NCI-H2171 treated with DMSO at 0.1 percent for 48 hours (cell line): ENCODE measurements at places on chromosomes 3 and 15.

- no peak for DNase-seq
Observed at GRCh38 chr15:38085931-38086568, 151.6 kb downstream of the TMCO5A start.

DNA sequence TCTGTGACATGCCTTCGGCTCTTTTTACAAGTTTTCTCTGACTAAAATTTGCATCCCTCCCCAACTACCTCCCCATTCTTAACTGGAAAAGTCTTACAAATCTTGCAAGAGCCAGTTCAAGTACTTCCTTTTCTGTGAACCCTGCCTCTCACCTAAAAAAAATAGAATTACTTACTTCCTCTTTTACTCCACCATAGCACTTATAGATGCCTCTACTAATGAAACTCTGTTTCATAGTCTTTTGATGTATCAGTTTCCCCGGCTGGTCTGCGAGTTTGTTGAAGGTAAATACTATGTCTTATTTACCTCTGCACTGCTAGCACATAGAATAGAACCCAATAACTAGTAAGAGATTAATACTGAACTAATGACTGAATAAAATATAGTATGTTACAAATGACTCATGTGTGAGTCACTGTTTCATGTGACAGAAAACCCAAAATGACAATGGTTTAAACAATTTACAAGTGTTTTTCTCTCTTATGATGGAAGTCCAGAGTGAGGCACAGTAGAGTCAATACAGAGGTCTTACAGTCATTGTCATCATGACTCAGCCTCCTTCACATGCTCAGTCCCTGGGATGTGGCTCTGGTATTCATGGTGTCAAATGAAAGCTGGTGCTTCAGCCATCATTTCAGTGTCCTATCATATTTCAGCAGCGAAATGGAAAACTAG is 393.5 kb downstream of the RSL24D1 start:
- no peak for DNase-seq

DNA sequence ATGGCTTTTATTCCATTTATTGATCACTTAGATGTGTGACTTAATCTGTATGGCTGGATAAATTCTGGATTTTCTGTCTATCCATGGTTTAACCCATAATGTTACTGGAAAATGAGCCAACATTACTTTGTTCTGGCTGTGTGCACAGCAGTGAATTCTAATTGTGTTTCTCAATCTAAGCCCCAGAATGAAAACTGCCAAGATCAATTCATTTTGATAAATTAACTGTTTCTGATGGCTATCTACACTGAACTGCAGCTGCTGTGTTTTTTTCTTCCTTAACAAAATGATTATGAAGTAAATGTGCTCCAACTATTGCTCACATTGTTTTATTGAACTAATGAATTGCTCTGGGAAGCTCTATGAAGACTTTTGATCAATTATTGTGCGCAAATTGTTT is 35.7 kb upstream of the CPB1 start:
- no peak for DNase-seq

DNA sequence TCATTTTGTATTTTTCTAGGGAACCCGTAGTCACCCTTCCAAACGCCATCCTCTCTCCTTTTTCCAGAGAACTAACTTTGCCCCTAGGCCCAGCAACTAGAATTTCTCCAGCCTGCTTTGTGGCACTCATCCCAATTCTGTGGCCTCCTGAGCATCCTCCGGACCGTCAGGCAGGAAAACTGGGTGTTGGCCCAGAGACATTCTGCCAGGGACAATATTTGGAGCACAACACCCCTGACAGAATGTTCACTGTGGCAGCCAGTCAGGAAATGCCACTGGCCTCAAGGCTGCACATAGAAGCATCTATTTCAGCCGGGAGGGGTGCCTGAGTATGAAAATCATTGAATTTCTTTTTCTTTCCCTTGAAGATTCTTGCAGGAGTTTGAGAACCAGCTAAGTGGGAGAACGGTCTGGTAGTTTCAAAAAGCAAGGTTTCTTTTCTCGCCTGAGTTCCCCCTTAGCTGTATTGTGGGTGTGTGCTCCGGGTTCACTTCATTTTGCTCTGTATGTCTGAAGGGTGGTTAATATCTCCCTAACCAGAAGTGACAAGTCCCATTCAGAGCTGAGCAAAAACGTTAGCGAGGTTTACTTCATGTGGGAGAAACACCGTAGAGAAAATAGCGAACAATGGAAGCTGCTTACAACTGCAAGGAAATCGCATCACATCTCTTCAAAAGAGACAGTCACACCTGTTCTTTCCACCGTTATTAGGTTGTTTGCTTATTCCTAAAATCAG is 108.1 kb upstream of the TPM1 start:
- DNase-seq: no peak

- DNase-seq: peak; percentile 54
Observed at GRCh38 chr3:141646760-141647561, 91.1 kb upstream of the RNF7 start.

GRCh38 chr15:88274553-88275460 is 18.3 kb upstream of the NTRK3 start:
- DNase-seq: peak; percentile 8

GRCh38 chr15:36364377-36364776 is 215.0 kb upstream of the CDIN1 start:
- DNase-seq: no peak

- no peak for DNase-seq
Observed at GRCh38 chr15:70341566-70341965, 243.8 kb upstream of the TLE3 start.

GRCh38 chr3:127026036-127026435 is 43.1 kb downstream of the PLXNA1 start:
- DNase-seq: no peak

DNA sequence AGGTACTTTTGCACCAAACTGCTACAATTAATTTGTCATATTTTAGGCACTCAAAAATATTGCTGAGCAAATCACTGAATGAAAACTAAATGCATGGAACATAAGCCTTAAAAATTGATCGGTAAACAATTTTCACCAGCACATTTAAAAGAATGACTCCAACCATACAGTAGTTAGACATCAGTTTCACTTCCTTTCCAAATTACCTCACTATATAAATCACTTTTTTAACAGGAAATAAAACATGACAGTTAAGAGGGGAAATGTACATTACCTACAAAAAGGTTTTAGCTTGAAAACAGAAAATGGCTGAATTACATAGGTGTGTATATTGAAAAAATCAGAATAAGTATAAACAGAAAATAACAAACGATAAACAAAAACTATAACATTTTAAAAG is 108.4 kb downstream of the SERPINI1 start:
- no peak for DNase-seq

- DNase-seq: peak; percentile 96
Observed at GRCh38 chr3:192802957-192803899, 75.9 kb upstream of the FGF12 start.

DNA sequence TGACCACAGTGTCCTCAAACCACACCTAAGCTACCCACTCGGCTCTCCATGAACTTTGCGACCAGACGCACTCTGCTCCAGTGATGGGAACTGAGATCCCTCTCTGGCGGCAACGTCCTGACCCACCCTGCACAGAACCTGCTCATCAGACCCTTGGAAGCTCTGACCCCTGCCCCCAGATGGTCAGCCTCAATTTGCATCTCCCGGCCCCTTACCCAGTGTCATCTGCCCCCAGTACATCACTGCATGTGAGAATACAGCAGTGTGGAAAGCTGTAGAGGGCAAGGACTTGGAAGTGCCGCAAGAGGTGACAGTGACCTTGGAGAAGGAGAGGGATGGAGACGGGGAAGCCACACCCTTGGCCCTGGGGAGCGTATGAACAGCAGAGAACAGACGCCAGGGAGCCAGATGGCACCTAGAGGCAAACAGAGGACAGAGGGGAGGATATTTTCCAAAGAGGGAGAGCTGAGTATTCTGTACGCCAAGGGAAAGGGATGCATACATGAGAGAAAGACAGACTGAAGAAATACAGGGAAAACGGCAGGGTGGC is 192.0 kb downstream of the XXYLT1 start:
- peak; percentile 97 for DNase-seq

DNA sequence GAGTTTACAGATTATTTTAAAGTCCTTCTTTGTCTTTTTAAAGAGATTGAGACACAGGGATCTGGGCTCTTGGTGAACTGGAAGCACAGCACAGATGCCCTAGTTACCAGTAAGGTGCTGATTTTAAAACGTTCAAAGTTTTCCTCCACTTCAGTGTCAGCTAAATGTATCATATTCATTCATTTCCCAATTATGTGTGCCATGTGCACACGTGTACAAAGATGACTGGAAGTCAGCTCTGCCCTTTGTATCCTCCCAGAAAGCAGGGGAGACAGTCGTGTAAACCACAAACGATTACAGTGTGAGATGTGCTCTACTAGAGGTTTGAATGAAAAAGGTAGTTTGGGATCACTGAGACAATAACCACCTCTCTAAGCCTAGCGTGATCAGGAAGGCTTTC is 730 bp downstream of the ZKSCAN7 start:
- DNase-seq: no peak

DNA sequence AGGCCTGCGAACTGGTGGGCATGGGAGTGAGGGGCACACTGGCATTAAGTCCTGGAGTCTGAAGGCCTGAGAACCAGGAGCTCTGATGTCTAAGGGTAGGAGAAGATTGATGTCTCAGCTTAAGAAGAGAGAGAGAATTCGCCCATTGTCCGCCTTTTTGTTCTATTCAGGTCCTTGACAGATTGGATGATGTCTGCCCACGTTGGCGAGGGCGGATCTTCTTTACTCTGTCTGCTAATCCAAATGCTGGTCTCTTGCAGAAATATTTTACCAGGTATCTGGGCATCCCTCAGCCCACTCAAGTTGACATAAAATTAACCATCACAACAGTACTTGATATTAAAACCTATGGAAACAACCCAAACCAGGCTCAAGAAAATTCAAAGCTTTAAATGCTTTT is 44.1 kb downstream of the MAP6D1 start:
- DNase-seq: no peak

DNA sequence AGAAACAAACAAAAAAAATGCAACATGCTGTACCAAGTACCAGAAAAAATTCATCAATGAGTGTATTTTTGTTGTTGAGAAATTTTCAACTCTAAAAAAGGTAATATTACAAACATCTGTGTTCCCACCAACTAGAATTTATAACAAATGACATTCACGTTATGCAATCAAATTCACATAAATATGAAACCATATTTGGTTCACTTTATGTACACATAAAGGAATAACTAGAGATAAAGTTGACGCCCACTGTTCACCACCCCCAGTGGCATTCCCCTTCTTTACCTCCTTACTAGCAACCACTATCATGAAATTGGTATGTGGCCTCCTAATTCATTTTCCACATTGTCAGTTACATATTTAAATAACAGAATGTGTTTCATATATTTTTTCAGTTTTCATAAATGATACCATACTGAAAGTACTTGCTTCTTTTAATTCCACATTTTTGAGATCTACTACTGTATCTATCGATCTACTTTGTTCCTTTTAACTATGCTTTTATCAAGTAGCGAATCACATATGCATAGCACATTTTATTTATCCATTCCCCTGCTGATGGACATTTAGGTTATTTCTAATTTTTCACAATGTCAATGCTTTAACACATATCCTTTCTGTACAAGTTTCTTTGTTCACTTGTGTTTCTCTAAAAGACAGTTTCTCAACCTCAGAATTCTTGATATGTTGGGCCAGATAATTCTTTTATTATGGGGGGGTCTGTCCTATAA is 34.5 kb downstream of the TBC1D5 start:
- no peak for DNase-seq

GRCh38 chr3:24128199-24129005 is 183.3 kb downstream of the NR1D2 start:
- DNase-seq: no peak

GRCh38 chr3:12353796-12354525 is 65.1 kb downstream of the PPARG start:
- DNase-seq: no peak

GRCh38 chr3:148004331-148004730 is 595.2 kb downstream of the ZIC1 start:
- no peak for DNase-seq

DNA sequence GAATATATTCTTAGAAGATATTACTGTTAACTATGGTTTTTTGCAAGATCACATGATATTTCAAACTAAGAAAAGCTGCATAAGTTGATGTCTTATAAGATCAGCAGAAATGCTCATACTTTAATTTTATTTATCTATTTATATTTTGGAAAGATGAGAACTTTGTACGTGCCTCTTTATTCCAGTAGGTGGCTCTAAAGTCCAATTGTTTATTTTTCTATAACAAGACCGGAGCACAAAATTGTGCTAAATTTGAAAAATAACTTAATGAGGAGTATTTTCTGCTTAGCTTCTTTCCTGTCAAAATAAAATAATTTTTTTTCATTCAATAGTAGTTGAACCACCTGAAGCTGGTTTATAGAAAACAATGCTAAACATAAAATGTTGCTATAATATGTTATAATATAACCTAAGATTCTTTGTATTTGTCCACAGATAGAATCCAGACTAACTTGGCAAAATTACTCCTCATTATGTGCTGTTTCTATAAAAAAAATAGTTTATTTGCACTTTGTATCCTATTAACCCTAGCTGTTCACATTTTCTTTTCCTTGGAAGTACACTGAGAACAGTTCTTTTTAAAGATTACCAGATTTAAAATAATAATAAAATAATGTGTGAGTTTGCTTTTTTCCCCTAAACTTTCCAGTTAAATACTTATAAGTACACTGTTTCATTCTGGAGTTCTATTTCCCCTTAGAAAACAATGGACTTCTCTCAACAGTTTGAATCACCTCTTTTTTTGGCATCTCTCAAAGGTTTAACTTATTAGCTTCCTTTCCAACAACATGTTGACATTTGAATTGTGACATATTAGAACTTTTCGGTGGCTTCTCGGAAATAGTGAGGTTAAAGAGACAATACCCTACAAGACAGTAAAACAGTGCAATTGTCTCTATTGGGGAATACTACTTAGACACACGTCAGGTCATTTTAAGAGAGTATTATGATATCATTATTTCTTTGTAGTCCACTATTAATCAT is 530.0 kb downstream of the MECOM start:
- DNase-seq: no peak

DNA sequence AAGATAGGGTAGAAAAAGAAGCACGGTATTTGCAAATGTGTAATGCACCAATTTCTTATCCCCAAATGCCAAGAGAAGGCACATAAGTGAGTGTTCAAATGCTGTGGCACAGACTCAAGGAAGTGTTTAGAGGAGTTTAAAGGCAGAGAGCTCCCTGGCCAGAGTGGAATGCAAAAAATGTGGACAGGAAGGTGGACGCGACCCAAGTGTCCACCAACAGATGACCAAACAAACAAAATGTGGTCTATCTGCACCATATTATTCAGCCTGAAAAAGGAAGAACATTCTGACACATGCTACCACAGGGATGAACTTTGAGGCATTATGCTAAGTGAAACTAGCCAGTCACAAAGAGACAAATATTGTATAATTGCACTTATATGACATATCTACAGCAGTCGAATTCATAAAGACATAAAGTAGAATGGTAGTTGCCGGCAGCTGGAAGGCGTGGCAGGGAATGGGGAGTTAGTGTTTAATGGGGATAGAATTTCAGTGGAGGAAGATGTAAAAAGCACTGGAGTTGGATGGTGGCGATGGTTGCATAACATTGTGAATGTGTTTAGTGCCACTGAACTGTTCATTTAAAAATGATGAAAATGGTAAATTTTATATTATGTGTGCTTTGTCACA is 126.6 kb downstream of the SRGAP3 start:
- DNase-seq: no peak

- DNase-seq: peak; percentile 57
Observed at GRCh38 chr3:141051443-141052200, 475 bp downstream of the SPSB4 start.

- DNase-seq: no peak
Observed at GRCh38 chr15:75995611-75996010, 16.6 kb downstream of the NRG4 start.

- no peak for DNase-seq
Observed at GRCh38 chr15:39312984-39313383, 267.9 kb upstream of the THBS1 start.
